AG20443 (cell line): ENCODE measurements at places on chromosomes 2 and 18.

DNA sequence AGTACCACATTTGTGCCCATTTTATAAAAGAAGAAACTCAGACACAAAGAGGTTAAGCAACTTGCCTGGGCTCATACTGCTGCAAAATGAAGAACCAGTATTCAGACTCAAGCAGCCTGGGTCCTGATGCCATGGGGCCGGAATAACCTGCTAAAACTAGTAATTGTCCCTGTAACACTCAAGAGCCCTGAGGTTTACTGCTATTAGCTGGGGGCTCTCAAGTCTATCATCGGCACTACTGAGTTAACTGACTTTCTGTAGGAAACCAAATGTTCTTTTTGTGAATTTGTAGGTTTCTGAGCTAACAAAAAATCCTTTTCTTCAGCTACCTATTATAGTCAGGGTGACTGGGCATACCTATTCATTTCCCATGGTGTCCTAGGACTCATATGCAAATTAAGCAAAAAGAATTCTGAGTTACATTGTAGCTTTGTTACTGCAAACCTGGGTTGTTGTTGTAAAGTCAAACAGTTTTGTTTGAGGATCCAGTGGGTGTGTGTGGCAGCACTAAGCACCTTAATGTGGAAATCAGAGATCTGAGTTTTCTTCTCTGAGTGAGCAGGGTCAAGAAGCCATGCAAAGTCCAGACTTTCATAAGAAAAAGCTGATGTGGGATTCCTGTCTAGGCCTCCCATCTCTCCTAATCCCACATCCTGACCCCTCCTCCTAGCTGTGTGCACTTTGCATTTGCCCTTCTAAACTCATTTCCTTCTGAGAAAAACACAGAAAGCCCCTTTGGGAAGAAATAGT lies 72.4 kb upstream of the TNP1 start:
- DNase-seq: no peak

DNA sequence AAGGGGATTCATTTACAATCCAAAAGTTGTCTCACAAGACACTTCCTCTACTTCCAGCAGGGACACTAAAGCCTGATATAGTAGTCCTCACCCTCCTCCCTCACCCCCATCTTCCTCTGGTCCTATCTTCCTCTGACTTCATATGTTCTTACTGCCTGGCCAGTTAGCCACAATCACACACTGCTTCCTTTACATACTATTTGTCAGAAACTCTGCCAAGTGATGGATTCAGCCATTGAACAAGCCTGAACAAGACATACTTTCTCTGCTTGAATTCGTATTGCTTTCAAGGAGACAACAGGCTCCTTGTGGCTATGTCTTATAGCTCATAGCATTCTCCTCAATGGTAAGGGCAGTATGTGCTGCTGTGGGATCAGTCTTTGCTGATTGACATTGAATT lies 672.2 kb downstream of the BCL11A start:
- no peak for DNase-seq

DNA sequence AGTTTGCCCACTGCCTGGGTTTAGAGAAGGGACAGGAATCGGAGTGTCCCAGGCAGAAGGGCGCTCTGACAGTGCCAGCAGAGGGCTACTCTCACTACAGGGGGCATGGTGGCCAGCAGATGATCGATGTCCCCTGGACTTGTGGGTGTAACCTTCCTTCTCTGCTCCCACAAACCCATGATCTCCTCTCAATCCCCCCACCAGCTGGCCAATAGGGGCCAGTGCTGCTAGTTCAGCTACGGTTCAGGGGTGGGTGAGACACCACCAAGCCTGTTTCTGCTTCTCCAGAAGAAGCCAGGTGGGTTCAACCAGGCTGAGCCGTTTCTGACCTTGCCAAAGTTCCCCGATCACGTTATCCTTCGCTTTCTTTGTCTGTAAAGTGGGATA lies 1.3 kb downstream of the NPPC start:
- no peak for DNase-seq

DNA sequence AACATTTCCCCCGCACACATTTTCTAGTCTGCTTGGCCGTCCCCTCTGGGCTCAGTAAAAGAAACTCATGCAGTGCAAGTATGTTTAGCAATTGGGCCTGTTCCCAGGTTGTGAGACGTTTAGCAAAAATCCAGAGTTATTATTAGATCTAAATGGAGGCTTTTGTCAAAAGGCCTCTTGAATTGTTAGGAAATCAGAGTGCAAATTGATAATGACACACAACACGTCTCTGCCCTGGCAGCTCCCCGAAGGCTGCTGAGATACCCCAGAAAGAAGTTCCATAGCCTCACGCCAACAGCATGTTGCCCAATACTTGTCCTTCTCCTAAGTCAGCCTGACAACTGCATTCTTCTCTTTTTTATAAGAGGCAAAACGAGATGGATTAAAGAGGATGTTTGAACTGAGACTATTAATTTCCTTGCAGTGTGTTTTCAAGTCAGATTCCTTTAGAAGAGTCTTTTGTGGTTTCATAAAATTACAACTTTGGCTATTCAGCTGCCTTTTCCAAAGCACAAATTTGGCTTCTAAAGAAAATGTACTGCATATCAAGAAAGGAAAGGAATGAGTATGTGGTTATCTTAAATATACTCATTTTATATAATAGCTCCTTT lies 202.2 kb downstream of the TRIB2 start:
- DNase-seq: peak; percentile 78

DNA sequence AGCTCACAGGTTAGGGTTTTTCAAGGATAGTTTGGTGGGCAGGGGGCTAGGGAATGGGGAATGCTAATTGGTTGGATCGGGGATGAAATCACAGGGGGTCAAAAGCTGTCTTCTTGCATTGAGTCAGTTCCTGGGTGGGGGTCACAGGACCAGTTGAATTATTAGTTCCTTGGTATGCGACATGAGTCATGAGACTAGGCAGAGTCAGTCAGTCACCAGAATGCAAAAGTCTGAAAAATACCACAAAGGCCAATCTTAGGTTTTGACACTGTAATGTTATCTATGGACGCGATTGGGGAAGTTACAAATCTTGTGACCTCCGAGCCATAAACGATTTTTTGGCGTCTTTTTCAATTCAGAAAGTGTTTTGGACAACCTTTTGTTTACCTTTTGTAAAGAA lies 101.2 kb downstream of the ZNF519 start:
- DNase-seq: no peak
